Activated effector memory CD4-positive, alpha-beta T cell treated with Interleukin-2 at 50 U/mL for 16 hours (primary cell): ENCODE measurements at places on chromosomes 5 and 9.

DNA sequence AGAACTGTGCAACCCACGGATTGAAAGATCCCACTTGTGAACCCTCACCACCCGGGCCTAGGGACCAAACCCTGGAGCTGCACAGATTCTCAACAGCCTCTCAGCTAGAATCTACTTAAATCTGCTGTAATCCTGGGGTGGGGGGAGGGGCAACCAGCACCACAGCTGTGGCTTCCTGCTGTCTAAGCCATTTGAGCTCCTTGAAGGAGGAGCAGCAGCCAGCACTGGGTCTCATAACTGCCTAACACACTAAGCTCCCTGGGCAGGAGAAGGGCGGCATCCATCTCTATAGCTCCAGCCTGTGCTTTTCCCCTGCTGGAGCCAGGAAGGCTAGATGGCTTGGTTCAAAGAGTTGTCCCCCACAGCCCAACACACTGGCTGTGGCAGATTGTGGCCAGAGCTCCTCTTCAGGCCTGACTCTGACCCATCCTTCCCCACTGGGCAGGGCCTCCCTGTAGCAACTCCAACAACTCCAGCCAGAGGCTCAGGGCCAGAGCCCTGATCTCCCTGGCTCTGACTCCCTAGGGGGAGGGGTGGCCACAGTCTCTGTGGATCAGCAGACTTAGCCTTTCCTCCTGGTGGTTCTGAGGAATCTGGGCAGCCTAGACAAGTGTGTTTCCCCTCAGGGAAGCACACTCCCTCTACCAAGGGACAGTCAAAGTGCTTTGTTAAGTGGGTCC is 72.0 kb upstream of the C9orf72 start:
- no peak for DNase-seq

DNA sequence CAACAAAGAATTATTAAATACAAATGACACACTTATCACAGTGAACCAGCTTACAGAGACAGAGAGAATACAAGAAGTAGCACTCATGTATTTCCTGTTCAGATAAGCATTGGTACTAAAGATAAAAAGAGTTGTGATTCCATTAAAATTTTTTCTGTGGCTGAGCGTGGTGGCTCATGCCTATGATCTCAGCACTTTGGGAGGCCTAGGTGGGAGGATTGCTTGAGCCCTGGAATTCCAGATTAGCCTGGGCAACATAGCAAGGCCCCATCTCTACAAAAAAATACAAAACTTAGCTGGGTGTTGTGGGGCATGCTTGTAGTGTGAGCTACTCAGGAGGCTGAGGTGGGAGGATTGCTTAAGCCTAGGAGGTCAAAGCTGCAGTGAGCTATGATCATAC is 32.9 kb downstream of the FCHO2 start:
- no peak for DNase-seq

DNA sequence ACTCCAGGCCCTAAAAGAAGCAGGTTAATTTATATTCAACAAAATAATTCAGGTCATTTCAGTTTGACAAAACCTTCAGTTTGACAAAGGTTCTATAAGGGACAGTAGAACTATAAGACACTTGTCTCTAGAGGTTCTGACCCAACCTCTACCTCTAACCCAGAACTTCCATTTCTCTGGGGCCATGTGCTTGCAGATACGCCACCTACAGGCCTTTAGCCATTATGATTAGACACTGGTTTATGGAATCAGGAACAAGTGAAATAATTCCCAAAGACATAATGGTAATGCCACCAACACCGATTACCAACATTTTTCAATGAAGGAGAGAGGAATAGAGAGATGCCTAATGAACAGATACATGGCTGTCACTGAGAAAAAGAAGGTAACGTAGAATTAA is 733.9 kb downstream of the PRELID2 start:
- DNase-seq: no peak

DNA sequence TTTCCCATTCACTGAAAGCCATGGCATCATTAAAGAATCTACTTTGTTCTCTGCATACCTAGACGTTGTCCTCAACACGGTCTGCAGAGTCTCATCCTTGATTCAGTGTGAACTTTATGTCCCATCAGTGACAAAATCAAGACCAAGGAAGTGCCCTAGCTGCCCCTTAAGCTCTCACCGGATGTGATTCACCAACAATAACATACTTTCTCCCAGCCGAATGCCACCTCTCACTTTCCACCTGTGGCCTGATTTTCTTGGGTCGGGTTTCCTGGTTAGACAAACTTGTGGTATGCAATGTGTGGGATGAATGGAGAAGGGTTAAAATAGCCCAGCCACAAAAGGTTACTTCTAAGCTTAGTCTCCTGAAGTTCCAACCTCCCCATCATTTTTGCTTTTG is 145.3 kb upstream of the PAPPA start:
- no peak for DNase-seq

GRCh38 chr5:145554399-145554798 is 280.7 kb downstream of the PRELID2 start:
- DNase-seq: no peak

DNA sequence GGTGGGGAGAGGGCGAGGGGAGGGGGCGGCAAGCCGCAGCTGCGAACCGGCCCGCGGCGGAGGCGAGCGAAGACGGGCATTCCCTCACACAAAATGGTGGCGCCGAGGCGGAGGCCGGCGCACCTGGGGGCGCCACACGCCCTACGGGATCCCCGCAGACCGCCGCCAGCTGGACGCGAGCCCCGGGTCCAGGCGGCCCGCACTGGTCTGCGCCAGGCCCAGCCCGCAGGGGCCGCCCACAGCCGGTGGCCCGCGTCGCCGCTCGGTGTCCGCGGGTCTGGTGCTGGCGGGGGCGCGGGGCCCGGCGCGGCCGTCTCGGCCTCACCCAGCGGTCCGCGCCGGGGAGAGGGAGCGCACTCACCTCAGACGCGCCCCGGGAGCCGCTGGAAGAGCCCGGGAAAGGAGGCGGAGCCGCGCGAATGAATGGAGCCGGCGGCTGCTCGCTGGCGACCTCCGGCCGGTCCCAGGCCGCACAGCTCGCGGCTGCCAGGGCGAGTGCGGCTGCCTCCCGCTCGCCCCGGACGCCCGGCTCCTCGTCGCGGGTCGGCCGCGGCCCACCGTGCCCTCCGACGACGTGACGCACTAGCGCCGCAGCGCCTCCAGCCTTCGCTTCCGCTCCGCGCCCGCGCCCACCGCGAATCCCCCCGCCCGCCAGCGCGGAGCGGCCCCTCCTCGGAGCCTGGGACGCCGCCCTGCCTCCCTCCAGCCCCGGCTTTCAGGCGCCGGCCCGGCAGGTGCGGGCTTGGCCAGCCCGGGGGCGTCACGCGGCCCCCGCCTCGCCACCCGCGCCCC is at the start of gene FAM169A:
Gene FAM169A (minus strand): TSS at position 584 of the 792 bp plus-strand sequence. CDS start 24,711 bp downstream, outside the sequence.
- DNase-seq: peak; percentile 39

DNA sequence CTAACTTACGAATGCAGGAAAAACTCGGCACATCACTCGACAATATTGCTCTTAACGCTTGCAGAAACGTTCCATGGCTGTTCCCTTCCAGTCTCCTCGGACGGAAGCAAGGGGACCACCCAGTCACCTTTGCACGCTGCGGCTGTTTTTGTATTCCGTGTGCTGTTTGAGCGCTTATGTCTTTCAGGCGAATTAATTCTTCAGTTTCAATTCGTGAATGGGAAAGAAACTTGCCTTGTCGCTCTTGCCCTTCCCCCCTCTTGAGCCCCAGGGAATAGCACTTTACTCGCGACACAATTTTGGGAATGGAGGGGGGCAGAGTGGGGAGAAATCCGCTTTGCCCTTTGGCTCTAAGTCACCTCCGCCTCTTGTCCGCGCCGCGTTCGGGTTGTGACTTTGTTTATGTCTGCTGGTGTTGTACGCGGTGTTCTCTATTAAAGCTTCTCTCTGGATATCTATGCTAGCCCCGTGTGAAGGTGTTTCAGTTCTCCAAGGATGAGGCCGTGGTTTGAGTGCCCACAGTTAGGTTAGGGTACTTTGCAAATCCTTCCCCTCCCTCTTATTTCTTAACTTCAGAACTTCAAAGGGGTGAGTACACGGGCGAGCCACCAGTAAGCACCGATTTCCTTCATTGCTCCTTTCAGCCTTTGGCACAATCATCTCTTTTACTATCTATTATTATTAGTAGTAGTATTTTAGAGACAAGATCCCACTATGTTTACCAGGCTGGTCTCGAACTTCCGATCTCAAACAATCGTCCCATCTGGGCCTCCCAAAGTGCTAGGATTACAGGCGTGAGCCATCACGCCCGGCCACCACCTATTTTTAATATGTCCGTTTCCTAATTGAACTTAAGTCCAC is 2.7 kb downstream of the FOXB2 start:
- DNase-seq: no peak

GRCh38 chr9:9483175-9483574 is 1129.6 kb downstream of the PTPRD start:
- DNase-seq: no peak

- DNase-seq: no peak
These were observed 200.4 kb downstream of the ARHGAP26 start for GRCh38 chr5:142970440-142971030.

- no peak for DNase-seq
These were observed 47.3 kb downstream of the FAM78A start for GRCh38 chr9:131228988-131229387.

DNA sequence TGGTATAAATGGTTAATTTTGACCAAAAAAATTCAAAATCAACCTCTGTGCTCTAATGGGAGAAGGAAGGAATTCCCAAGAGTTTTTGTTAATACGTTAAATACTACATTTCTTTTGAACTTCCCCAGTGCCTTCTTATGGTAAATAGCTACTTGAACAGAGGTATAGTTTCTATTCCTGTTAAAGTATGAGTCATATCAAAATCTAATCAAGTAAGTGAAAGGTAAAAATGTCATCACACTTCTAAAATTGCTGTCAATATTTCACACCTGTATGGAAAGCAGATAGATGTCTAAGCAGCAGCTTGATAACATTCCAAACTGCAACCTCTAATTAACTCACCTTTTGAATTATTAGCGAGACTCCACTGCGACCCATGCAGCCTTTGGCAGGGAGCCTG is 214.1 kb upstream of the MEF2C start:
- DNase-seq: no peak

- DNase-seq: no peak
These were observed 132.1 kb downstream of the PDZD2 start for GRCh38 chr5:31770998-31771397.

DNA sequence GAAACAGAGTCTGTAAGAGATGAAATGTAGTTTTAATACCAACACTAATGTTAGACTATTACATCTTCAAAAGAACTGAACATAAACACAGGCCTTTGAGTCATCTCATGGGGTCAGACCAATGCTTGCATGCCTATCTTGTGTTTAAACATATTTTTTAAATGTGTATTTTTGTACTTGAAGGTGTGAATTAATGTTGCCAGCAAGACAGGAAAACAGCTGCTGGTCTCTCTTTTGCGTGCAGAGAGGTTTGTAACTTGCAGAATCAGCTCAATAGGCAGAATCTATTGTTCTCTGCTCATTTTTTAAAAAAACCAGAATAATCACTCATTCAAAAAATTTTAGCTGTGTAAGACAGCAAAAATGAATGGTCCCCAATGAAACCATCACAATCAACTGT is 180.2 kb downstream of the ALDH1A1 start:
- no peak for DNase-seq

GRCh38 chr9:93467062-93467416 is 13.7 kb upstream of the FAM120AOS start:
- DNase-seq: no peak

- DNase-seq: no peak
These were observed 265.1 kb upstream of the DAB2 start for GRCh38 chr5:39689919-39690318.

DNA sequence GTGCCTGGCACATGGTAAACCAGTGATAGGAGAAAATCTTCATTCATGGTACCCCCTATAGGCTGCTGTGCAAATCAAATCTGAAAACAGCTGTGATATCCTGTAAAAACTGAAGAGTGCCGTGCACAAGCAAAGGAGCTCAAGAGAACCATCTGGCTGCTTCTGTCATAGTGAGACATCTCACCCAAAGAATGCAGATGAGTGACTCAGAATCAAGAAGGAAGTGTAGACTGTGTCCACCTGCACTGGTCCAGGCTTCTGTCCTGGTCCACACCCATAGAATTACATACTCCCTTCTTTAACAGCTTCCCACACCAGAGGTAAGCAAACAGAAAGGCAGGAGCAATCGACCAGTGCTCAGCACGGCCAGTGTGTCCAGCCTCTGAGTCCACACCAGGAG is 195.9 kb downstream of the ASTN2 start:
- no peak for DNase-seq

DNA sequence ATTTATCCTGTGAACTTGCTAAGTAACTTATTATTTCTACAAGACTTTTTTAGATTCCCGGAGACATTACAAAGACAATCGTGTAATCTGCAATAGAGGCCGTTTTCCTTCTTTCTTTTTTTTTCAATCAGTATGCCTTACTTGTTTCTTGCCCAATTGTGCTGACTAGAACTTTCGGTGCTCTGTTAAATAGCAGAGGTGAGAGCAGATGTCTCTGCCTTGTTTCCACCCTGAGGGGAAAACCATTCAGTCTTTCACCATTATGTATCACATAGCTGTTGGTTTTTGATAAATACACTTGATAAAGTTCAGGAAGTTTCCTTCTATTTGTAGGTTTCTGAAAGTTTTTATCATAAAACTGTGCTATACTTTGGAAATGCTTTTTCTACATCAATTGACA is 10.3 kb downstream of the SPATA31E1 start:
- no peak for DNase-seq

GRCh38 chr9:104858271-104858670 is 69.7 kb downstream of the ABCA1 start:
- no peak for DNase-seq

DNA sequence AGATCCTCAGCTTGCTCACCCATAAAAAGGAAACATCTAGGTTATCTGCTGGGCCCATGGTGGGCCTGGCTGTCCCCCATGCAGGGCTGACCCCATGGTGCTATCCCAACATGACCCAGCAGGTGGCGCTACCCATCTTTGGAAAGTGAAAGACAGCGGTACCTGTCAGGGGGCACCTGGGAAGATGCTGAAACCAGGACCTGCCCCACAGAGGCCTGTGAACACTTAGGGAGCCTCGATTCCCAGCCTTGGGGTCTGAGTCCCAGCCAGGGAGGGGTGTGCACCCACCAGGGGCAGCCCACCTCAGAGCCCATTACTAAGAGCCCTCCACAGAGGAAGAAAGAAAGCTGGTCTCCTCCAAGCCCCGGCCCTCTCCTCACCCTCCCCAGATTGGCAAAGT is 46.6 kb upstream of the IPPK start:
- DNase-seq: peak; percentile 70

- DNase-seq: no peak
These were observed 85.7 kb downstream of the PTPDC1 start for GRCh38 chr9:94169968-94170367.

DNA sequence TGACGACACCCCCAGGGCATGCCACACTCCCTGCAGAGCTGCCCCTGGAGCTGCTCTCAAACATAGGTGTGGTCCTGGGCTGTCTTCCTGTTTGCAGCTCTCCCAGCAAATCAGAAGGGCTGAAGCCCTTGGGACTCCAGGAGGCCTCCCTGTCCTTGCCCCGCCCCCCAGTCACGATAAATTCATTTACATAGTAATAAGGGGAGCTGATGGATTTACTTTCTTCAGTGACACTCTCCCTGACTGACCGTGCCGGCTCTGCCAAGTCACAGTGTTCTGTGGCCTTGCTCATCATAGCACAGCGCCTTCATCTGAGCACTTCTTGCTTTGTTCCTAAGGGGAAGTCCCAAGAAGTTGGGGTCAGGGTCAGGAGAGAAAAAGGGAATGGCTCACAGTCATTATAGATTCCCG is 121.4 kb downstream of the ENC1 start:
- no peak for DNase-seq
